ENCODE measurements at places on chromosomes 7 and 10.

GRCh38 chr10:7285522-7286322, 125.1 kb downstream of the SFMBT2 start:
- no peaks in the 10 kb centered on the region for H3K27me3 ChIP-seq
- H3K4me1 ChIP-seq, result peaks cover 12% of the 10 kb centered on the region
- DNase-seq, result no peak
- peak overlapping the region; percentile 86 for H3K27ac ChIP-seq

- no peak overlapping the region for H3K4me3 ChIP-seq
- peaks cover 37% of the 10 kb centered on the region for H3K4me1 ChIP-seq
- no peaks in the 10 kb centered on the region for H3K36me3 ChIP-seq
These were observed 74.8 kb upstream of the PALS2 start for GRCh38 chr7:24498439-24498838.

- H3K27ac ChIP-seq, result no peak overlapping the region
- H3K27me3 ChIP-seq, result peaks cover 2% of the 10 kb centered on the region
- DNase-seq, result no peak
- peak overlapping the region; percentile 58 for H3K4me3 ChIP-seq
These were observed 162.9 kb downstream of the SH3PXD2A start for GRCh38 chr10:103692436-103692951.

DNA sequence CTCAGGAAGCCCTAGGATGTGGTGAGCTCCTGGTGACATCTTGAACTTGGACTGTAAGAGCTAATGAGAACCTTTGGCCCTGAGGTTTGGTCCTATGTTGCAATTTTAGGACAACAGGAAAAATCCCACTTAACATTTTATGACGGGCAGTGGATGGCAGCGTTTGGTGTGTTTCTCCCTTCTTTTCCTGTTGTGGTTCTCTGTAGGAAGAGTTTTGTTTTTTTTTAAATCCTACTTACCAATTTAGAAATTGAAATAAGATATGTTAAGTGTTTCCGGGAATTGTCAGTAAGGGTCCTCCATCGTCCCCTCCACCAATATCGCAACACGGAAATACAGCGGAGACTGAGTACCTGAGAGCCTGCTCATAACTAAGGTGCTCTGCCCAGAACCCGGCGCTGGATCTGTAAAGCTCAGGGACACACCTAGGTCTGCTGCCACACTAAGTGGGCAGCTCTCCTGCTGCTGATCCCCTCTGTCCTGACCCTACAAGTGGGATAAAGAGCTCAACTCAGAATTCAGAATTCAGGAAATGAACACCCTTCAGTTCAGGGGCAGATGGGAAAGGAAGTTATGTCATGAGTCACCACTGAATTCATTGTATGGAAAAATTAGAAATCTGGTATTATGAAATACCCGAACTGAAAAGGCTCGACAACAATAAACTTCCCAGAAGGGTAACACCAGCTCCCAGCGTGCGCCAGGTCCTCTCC, 9.1 kb upstream of the PROSER2 start:
- H3K4me3 ChIP-seq, result no peak overlapping the region
- H3K27me3 ChIP-seq, result no peaks in the 10 kb centered on the region
- DNase-seq, result no peak
- H3K27ac ChIP-seq, result no peak overlapping the region

DNA sequence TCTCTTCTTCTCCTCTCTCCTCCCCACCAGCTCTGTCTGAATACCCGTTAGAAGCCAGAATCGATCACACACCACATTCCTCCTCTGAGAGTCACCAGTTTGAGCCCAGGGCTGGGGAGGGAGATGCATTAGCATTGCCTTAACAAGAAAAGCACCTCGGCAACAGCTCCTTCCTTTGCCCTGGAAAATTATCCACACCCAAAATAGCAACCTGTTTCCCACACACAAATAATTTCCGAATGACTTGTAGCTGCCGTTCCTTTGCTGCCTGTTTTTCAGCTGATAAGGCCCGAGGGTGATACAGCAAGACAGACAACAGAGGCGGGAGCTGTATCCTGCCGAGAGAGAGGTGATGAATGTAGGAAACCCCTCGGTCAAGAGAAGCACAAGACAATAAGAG, 91.3 kb downstream of the CPXM2 start:
- DNase-seq, result no peak
- no peak overlapping the region for H3K4me3 ChIP-seq
- H3K36me3 ChIP-seq, result no peaks in the 10 kb centered on the region
- H3K27ac ChIP-seq, result no peak overlapping the region

- H3K27me3 ChIP-seq, result peaks cover 2% of the 10 kb centered on the region
- no peaks in the 10 kb centered on the region for H3K36me3 ChIP-seq
- no peak overlapping the region for H3K27ac ChIP-seq
- peaks cover 16% of the 10 kb centered on the region for H3K4me1 ChIP-seq
- no peak for DNase-seq
These were observed 96.3 kb downstream of the ELMO1 start for GRCh38 chr7:37352251-37352880.

Measured in chondrocyte (in vitro differentiated cells).